Fibroblast of lung (primary cell): ENCODE measurements at places on chromosomes 4 and X.
A peak's percentile ranks its signal among the peaks of the same experiment; 100 is the strongest.

GRCh38 chr4:125741825-125742452, 427.2 kb downstream of the FAT4 start:
- peak; percentile 32 for DNase-seq

DNA sequence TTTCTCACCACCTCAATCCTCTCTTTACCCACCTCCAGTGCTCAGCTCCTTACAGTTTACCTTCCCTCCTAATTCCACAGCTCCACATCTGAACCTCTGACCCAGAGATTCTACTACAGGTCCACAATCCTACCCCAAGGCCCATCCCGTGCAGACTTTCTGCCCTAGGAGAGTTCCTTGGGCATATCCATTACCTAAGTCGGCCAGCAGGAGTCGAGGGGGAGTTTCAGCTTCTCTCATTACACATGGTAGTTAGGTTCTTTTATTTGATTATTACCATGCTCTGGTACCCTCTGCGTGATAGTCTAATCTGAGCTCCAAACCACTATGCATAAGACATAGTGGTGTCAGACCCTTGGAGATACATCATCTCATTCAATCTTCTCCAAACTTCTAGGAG, 117.9 kb downstream of the SH3RF1 start:
- no peak for DNase-seq

DNA sequence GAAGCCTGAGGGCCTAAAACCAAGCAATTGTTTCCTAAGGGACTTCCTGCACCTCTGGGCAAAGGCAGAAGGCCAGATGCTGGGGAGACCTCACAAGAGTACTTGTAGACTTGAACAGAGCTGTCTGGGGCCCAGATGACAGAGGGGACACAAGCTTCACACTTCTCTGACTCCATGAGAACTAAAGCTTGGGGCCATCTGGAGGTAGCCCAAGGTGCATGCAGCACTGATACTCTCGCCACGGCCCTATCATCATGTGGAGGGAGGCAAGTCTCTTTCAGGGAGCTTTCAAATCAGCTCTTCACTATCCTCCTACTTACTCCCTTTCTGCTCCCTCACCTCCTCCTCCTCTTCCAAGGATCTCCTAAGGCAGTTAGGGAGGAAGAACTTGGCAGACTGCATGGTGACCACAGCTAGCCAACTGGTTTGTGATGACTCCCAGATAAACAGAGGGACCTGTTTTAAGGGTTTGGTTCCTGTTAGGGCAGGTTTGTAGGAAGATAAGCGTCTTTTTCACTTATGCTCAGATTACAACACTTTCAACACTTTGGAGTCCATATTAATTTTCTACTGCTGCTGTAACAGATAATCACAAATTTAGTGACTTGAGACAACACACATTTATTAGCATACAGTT, 23.8 kb downstream of the MSL3 start:
- DNase-seq = no peak

DNA sequence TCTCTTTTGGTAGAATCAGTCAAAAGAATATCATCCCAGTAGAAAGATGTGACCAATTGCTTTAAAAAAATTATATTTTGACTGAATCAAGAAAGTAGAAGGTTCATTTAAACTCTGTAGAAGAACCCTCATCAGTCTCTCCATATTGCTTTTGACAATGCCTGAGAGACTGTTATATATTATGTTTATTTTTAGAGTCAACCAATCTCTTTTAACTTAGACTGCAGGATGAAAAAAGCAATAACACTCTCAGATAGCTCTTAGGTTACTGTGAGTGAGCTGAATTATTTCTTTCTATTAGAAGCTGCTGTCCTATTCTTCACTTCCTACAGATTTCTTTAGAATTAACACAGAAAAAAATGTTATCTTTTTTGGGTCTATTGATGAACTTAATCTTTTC, 38.1 kb downstream of the GALNTL6 start:
- no peak for DNase-seq

DNA sequence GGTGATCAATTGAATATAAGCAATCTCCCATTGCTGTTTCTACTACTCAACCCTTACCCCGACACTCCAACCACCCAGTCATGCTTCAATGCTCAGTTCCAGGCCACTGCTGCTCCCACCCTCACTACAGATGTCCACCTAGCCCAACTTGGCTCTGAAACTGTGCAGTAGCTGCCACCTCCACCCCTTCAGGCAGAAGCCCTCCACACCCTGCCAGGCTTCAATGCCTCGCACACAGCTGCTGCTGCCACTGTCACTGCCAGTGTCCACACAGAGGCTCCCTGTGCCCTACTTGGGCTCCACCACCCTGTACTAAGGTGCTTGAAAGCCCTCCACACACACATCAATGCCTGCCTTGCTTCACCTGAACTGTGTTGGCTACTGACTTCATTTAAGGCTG, 34.6 kb downstream of the LAMTOR3 start:
- no peak for DNase-seq

DNA sequence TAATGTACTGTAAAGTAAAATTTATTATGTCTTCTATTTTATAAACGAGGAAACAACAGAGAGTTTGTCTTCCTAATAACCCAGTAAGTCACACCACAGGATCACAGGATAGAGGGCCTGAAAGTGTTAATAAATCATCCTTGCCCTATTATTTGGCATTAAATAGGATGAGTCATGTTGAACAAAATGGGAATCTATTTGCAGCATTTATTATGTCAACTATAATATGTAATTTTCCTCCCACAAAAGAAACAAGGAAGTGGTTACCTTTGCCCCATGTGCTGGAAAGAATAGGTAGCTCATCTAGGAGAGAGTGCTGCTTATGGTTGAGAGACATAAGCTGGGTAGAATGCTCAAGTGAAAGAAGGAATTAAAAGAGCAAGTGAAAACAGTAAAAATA, 237.6 kb upstream of the NDST3 start:
- DNase-seq = peak; percentile 15

DNA sequence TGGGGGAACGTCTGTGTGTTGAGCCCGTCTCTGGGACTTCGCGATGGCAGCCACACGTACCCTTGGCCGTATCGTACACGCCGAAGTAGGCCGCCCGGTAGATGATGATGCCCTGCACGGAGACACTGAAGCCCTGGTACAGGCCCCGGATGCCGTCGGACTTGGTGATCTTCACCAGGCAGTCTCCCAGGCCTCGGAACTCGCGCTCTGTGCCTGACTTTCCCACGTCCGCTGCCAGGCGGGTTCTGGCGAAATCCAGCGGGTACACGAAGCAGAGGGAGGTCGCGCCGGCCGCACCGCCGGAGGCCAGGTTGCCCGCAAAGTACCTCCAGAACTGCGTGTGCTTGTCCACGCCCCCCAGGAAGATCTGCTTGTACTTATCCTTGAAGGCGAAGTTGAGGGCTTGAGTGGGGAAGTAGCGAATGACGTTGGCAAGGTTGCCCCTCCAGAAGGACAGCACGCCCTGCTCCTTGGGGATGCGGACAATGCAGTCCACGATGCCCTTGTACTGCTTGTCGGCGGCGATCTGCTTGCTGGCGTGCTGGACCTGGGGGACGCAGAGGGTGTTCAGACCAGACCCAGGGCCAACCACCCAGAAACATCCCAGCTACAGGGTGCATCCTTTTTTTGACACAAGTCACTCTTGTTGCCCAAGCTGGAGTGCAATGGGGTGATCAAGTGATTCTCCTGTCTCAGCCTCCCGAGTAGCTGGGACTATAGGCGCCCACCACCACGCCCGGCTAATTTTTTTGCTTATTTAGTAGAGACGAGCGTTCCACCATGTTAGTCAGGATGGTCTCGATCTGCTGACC, 2.5 kb downstream of the SLC25A6 start:
- DNase-seq = no peak

GRCh38 chr4:151541389-151542071, 132.6 kb downstream of the FHIP1A start:
- DNase-seq = peak; percentile 85

DNA sequence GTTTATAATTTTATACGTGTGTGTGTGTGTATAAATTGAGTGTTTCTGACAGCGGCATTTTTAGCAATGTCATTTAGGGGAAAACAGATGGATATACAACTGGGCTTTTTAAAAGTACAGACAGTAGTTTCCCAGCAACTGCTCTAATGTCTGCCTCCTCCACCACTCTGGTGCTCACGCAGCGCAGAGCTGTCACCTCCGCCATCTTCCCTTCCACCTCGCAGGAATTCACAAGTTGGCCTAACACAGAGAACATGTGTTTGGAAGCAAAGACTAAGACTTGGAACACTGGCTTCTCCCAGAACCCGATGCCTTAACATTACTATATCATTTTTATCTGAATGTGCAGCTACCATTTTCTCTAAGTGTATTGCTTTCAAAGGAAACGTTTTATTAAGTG, 158.3 kb upstream of the FSTL5 start:
- no peak for DNase-seq

GRCh38 chr4:123304151-123304964, 92.2 kb upstream of the SPRY1 start:
- DNase-seq = peak; percentile 11

- no peak for DNase-seq
These were observed 119.3 kb upstream of the PITX2 start for GRCh38 chr4:110742143-110742542.

- no peak for DNase-seq
These were observed 136.0 kb downstream of the NKX6-1 start for GRCh38 chr4:84362896-84363655.

GRCh38 chrX:107734646-107735045, 40.9 kb downstream of the TSC22D3 start:
- no peak for DNase-seq
